ENCODE measurements at places on chromosomes 7 and 10.

DNA sequence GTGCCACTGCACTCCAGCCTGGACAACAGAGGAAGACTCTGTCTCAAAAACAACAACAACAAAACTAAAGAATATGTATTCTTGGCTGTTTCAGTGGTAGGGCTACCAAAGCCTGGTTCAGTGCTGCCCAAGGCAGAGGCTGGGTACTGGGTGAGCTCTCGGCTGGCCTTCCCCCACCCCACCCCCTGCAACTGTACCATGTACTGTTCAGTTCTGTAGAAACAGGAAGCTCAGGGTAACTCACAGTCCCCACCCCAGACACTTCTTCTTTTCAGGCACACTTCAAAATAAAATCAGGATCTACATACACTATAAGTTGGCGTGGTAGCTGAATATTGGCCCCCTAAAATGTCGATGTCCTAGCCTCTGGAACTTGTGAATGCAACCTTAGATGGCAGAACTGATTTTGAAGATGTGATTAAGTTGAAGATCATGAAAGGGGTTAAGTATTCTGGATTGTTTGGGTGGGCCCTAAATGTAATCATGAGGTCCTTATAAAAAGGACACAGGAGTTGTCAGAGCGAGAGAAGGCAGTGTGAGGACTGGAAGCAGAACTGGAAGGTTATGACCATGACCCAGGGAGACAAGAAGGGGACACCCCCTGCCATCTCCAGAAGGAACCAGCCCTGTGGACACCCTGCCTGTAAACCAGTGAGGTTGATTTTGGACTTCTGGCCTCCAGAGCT is 31.2 kb downstream of the TBXAS1 start:
- DNase-seq = no peak

DNA sequence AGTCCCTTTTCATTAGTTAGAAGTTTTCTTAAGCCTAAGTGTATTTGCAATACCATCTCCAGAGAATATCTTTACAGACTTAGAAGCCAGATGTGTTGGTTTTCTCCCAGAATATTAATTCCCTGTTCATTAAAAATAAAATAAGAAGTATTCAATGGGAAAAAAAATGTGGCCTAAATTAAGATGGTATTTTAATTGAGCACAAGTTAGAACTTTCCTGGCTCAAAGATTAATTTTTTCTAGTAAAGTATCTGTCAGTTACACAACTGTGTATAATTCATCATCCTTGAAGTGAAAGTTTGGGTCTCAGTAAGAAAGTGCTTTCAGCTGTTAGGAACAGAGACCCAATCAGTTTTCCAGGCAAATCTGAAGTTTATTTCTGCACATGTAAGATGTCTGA is 1179.5 kb upstream of the C7orf33 start:
- DNase-seq = no peak

DNA sequence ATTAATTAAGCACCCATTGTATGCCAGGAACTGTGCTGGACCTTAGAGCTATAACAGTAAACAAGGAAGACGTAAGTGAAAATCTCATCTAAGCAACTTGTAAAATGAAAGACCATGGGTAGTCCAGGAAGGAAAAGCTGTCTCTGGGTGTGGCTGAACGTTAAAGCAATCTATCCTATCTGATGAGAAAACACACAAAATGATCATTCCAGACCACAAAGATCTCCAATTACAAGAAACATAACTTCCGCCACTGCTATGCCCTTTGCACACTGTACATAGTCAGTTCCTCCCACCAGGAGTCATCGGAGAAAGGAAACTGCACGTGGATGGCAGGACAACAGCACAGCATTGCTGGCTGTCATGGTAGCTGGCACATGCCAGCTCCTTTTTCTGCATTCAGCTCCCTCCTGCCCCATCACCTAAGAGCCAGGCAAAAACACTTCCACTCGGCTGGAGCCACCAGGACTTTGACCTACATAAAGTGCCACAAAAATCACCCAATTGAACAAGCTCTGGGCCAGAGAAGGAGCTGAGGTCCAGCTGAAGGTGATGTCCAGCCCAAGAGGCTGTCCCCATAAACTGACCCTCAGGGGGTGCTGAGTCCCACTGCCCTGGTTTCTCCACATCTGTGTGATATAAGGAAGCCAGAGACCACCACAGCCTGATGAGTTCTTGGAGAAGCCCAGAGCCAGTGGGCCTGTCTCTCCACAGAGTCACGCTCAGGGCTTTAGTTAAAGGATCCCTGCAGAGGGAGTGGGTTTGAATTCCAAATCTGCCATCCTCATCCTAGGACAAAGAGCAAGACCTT is 56.4 kb downstream of the STEAP1B start:
- DNase-seq = no peak

DNA sequence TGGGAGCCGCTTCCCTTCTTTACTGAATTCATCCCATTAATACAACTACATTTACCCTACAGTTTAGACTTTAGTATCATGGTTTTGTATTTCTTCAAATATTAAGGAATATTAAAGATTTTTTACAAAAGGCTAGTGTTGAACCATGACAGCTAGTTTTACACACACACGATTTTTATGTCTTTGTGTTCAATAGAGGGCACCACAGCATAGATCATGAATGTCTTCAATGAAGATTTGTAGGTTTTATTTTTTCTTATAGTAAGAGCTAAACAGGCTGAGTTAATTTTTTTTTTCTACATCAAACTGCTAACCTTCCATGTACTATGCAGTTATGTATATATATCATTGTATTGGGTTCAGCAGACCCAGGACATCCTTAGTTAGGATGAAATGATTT is 76.9 kb downstream of the SNX10 start:
- DNase-seq = no peak

- DNase-seq = no peak
These were observed 34.0 kb upstream of the DNMBP start for GRCh38 chr10:100043796-100044195.

DNA sequence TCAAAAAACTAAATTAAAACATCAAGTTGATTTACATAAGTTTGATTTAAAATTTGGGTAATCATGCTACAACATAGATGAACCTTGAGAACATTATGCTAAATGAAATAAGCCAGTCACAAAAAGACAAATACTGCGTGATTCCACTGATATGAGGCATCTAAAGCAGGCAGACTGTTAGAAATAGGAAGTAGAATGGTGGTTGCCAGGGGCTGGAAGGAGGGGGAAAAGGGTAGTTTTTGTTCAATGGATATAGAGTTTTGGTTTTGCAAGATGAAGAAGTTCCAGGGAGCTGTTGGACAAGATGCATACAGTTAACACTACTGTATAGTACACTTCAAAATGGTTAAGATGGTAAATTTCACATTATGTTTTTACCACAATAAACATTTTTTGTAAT is 45.0 kb upstream of the IFRD1 start:
- DNase-seq = no peak

Measured in activated CD4-positive, alpha-beta T cell treated with anti-CD3 and anti-CD28 coated beads for 1 hour (primary cell).